Muscle of arm (tissue), 14 donors: ENCODE measurements at places on chromosomes 2 and 18. TPM values are rescaled to one million over a fixed set of nuclear protein-coding genes. Genes with fewer than 3 reads are reported as not detected.

DNA sequence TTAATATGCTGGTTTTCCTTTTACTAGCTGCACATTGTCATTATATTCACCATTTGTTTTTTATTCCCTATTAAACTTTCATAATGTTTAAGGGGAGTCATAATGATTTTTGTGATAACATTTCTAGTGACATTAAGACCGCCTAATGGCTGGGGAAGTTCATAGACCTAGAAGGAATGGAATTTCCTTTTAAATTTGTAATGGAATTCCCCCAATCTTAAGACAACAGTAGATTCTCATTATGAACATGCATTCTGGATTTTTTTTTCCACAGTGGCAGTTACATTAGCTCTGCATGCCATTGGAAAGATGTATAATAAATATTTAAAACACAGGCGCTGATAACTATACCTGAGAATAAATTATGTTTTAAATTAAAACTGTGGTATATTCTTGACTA is 8.4 kb downstream of the YPEL5 start:
- no peak for DNase-seq

- DNase-seq: no peak
These were observed 40.1 kb upstream of the CAPN13 start for GRCh38 chr2:30847329-30847728.

GRCh38 chr2:101759162-101759561 is 61.7 kb downstream of the MAP4K4 start:
- DNase-seq: no peak

DNA sequence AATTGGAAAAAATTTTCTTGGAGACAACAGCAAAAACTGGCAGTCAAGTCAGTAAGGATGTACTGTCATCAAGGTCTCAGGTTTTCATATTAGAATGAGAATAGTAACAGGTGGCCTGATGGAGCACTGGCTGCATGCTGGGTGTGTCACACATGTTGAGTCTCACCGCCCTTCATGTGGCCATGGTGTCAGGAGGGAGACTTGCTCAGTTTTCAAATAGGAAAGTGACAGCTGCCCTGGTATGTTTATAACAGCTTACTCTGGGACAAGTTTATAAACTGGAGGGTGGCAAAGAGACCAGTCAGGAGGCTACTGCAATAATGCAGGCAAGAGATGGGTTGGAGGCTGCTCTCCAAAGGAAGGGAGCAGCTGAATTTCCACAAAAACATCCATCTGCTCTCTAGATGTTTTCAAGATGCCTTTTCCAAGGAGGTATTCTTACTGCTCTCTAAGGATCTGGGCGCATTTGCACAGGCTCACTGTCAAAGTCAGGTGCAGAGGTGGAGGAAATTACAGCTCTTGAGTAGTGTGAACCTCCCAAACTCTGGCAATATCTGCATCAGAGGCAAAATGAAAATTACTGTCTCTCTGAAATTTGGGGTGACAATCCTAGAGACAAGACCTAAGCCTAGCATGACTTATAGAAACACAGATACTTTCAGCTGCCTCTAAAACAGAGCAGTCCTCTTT is 321.9 kb upstream of the RAB12 start:
- no peak for DNase-seq

DNA sequence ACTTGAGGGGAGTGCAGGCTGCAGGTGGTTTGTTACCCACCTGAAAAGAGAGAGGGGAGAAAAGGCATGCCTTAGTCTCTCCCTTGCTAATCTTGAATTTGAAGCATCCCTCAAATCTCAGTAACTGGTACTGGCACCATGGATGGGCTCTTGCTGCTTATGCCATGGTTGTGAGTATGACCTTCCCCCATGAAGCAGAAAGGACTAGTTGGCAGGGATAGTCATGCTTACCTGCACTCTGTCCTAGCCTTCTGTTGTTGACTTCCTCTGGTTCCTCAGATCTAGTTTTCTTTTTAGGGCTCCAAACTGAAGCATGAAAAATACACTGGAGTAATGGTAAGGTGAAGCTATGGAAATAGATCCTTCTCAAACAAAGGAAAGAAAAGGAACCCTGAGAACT is 191.2 kb downstream of the SPAG16 start:
- DNase-seq: no peak

DNA sequence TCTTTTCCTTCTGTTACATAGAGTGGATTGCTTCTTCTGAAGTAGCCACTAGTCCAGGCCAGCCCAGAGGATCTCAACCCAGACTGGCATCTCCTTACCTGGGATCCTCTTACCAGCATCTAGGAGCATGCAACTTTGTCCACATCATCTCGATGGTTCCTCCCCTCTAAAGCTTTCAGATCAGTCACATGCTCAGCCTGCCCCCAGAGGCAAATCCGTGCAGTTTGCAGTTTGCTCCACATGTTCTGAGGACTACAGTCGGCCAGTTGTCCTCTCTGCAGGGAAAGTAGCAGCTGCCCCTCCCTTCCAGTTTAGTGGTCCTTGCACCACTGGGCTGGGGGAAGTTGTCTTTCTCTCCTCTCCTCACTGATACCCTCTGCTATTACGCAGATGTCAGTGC is 259.8 kb upstream of the APCDD1 start:
- DNase-seq: no peak

DNA sequence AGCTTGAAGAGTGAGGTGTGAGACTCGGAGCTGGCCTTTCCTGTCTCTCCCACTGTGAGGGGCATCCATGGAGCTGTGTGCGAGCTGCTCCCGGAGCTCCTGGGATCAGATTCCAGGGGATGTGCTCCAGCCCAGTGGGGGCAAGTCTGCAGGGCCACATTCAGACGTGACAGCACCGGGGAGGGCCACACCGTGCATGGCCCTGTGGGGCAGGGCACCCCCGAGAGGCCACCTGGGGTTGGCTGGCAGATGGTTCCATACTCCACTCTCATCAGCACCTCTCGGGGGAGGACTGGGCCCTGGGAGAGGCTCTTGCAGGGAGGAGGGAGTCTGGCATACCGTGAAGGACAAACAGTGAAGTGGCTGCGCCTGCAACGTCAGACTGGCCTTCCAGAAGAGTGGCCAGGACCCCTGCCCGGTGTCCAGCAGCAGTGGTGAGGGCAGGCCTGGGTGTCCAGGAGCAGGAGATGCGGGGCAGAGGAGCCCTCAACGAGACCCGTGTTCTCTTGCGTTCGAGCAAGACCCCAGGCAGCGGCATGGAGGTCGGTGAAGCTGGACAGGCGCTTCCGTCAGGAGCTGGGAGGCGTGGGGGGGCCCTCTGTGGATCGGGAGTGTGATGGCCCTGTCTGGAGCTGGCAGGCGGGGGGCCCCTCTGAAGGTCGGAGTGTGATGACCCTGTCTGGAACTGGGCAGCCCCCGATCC is 84.3 kb downstream of the ASB1 start:
- no peak for DNase-seq

DNA sequence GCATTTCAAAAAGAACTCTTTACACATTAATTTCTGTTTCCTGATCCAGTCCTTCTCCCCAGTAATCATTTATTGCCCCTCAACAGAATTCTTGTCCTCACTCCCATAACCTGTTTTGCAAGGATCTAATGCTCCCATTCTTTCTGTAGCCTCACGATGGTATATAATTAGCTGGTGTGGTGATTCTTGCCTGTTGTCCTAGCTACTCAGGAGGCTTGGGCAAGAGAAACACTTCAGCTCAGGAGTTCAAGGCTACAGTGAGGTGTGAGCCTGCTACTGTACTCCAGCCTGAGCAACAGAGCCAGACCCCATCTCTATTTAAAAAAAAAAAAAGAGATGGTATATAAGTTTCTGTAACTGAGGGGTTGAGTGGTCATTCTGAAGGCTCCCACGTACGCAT is 7.7 kb upstream of the TRAPPC8 start:
- DNase-seq: no peak

GRCh38 chr2:70541481-70542020 is 12.1 kb downstream of the TGFA start:
- no peak for DNase-seq

DNA sequence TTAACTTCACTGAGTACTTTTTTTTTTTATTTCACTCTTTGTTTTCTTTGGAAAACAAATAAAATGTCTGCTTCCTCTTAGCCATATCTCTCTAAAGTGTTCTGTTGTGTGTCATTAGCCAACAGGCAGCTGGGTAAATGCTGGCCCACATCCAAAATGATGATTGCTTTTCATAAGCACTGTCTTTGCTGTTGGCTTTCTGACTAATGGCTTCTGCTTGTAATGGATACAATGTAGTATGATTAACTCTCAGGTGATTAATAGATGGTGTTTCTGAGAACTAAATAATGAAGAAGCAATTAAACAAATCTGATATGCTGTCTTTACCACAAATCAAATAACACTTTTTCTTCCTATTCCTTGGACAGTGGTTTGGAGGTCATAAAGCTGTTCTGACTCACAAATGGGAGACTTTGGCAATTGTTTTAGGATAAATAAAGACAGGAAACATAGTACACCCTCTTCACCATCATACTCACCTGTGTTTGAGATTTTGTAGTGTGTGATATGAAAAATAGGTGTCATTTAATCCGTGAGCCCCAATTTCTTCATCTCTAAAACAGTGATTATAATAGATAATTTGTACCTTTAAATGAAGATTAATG is 888.4 kb downstream of the TSN start:
- no peak for DNase-seq

- no peak for DNase-seq
These were observed 83.2 kb upstream of the SPATS2L start for GRCh38 chr2:200223205-200223784.

GRCh38 chr2:55049043-55049820 is 1.0 kb downstream of the RTN4 start:
- peak; percentile 92 for DNase-seq

DNA sequence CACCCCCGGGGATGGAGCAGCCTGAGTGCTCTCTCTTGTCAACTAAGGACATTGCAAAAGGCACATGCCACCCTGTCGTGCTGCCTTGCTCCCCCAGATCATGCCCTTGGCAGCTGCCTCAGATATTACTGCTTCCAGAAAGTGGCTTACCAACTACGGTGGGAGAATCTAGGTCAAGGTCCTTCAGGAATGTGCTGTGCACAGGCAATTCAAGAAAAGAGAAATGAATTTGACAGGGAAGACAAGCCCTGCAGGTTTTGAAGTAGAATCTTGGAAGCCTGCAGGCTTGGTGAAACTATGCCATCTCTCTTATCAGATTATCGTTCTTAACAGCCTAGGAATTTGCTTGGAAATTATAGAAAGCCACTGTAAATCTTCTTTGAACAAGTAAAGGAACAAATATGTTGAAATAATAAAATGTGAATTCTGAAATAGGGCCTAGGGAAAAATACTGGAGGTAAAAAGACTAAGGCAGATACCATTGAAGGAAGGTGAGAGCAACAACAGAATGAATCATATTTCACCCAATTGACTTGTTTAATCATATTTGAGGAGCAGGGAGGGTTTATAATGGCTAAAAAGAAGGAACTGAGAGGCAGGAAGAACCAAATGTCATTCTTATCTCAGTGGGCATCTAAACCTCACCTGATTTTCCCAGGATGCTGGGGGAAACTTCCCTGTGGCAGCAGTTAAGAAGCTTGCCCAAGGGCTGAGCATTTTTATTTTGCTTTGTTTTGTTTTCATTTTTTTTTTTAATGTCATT is 94.0 kb upstream of the GLS start:
- no peak for DNase-seq

- no peak for DNase-seq
These were observed 247.7 kb upstream of the CCDC68 start for GRCh38 chr18:55206927-55207326.

GRCh38 chr18:31424383-31424988 is 23.1 kb upstream of the DSG3 start:
- DNase-seq: no peak

DNA sequence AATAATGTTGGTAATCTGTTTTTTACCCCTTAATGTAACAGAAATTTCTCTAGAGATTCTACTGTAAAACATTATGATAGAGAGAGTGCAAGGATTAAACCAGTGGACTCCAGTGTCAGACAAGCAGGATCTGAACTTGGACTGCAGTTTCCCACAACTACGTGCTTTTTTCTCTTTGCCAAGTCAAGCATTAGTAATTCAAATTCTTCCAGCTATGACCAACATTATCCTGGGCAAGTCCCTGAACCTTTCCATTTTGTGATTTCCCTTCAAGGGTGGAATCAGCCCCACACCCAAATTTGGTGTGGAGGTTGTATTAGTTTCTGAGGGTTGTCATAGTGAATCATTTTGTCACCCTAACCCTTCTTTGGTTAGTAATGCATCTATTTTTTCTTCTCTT is 482.0 kb downstream of the ZNF516 start:
- DNase-seq: no peak

The LCT gene
- not detected for polyA plus RNA-seq

The KCNJ13 gene
- not detected for polyA plus RNA-seq

The KCNS3 gene
- 10.3 TPM for polyA plus RNA-seq

The PMS1 gene
- 39.1 TPM for polyA plus RNA-seq

The MDH1B gene
- polyA plus RNA-seq: 0.34 TPM

The SESTD1 gene
- polyA plus RNA-seq: 40.0 TPM

The DSC2 gene
- polyA plus RNA-seq: 6.3 TPM
